ENCODE measurements at places on chromosomes 7 and 10.

GRCh38 chr7:85595750-85596178 lies 408.9 kb upstream of the SEMA3D start:
- no peak for DNase-seq

- no peak for DNase-seq
These were observed 1.0 kb downstream of the LRRTM3 start for GRCh38 chr10:66926841-66927240.

GRCh38 chr10:128526791-128527375 lies 400.7 kb upstream of the MKI67 start:
- DNase-seq, result no peak

DNA sequence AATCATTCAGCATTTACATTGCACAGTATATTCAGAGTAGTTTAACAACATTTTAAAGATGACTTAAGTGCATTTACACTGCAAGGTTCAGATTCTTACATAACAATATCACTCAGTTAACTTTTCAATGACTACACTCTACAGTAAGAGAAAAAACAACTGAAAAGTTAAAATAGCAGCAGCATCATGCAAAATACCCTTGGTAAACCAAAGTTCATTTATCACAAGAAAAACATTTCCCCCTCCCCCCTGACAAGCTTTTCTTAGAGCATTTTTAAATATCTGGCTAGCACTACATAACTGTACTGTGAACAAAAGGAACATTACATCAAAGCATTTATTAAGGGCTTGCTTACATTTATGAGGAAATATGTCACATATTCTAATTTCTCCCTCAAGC lies 179.5 kb upstream of the HGF start:
- no peak for DNase-seq

- no peak for DNase-seq
These were observed 12.8 kb downstream of the UBE2D4 start for GRCh38 chr7:43938892-43939482.

DNA sequence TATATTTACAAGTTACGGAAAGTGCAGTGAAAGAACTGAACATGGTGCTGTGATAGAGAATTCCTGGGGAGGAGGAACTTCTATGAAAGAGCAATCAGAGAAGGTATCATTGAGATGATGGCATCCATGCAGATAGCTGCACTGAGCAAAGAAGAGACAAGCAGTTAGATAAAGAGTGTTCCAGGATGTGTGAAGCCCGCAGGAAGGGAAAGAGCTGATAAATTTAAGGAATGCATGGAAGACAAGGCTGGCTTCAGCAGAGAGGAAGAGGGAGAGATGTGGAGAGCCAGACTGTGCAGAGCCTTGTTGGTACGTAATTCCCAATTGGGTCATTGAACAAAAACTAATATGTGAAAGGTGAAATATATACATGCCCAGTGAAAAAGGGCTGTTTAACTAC lies 538.9 kb downstream of the INHBA start:
- no peak for DNase-seq

- peak; percentile 20 for DNase-seq
These were observed 474.1 kb upstream of the AKR1E2 start for GRCh38 chr10:4351723-4352413.

GRCh38 chr10:121411004-121411403 lies 187.2 kb downstream of the FGFR2 start:
- DNase-seq, result no peak

- no peak for DNase-seq
These were observed 80.6 kb downstream of the ORC5 start for GRCh38 chr7:104127204-104127603.

DNA sequence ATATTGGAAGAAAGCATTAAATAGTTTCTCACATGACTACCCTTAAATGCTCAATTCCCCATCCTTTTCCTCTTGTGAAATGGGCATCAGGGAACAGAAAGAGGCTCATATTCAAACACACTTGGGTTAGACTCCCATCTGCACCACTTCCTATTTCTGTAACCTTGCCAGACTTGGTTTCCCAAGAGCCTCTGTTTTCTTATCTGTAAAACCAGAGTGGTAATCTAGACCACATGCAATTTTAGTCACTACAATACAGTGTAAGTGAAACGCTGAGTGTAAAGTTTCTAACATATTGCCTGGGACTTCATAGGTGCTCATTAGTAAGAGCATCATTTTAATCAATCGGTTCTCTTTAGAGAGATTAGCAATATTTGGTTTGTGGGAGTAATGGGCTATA lies 136.3 kb downstream of the SORCS1 start:
- no peak for DNase-seq

DNA sequence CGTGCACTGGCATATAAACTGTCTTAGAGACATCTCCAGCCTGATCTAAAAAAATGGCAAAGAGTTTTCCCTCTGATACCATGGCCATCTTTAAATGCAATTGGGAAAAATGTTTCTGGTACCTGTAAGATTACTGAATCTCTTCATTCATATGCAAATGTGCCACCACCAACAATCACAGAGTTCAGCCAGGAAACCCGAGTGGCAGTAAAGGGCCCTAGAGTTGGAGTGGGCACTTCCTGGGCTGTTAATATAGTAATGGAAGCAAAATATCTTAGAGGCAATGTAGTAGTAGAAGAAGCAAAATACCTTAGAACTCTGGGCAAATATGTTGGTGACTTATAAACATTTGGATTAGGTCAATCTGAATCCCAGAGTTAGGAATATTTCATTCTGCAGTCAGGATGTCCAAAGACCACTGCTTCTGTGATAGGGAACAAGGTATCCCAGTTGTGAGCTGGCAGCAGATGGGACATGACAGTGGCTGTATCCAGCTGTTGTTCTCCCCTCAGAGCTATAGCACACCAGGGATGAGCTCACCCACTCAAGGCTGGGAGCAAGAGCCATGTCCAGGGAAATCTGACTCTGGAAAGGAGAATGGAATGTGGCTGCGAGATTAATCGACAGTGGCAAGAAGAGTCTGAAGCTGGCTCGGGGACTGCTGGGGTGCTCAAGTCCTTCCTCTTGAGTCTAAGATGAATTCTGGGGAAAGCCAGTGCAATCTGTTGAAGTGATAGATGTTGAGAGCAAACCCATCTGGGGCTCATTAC lies 332.1 kb downstream of the PHTF2 start:
- DNase-seq, result no peak

DNA sequence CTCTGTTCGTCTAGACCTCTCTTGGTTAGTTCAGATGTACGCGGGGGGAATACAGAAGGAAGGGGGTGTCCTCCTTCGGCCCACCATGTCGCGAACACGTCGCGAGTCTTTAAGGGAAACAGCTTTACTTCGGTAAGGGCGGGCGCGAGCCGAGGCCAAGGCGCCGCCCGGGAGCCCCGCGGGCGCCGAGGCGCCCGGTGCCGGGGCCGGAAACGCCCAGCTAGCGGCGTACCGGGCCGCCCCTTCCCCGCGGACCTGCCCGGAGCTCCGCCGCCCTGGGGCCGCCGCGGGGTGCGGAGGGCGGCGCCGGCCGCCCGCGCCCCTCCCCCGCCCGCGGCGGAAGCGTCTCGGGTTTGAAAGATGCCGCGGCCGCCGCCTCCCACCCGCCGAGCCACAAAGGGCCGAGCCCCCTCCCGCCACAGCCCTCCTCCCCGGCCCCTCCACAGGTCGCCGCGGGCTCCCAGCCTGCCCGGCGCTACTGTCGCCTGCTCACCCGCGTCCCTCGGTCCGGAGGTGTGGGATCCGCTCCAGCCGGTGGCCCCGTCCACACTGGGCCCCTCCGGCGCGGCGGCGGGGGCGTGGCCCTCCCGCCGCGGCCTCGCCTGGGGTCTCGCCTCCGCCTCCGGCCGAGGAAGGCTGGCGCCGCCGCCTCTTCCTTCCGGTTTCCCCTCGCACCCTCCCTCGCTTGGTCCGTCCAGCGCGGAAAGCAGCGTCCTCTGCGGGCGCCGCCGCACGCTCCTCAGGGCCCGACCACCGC lies at the start of gene KBTBD2:
Gene KBTBD2, minus strand, starts transcription at position 718 of the 757 bp plus-strand sequence. CDS start 12,156 bp downstream, outside the sequence.
- peak; percentile 91 for DNase-seq

DNA sequence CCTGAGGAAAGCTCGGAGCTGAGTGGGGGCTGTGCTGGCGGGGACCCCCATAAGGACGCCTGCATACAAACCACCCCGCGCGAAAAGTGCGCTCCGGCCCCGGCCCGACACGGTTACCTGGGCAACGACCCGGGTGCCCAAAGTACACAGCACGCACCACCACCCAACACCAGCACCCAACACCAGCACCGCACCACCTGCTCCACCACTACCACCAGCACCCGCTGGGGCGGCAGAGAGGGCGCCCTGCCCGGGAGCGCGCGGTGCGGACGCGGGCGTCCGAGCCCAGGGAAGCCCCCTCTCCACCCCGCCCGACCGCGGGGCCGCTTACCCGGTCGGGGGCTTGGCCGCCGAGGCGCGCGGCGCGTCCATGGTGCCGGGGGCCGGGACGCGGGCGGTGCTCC lies 345 bp downstream of the COBL start:
- DNase-seq, result no peak

DNA sequence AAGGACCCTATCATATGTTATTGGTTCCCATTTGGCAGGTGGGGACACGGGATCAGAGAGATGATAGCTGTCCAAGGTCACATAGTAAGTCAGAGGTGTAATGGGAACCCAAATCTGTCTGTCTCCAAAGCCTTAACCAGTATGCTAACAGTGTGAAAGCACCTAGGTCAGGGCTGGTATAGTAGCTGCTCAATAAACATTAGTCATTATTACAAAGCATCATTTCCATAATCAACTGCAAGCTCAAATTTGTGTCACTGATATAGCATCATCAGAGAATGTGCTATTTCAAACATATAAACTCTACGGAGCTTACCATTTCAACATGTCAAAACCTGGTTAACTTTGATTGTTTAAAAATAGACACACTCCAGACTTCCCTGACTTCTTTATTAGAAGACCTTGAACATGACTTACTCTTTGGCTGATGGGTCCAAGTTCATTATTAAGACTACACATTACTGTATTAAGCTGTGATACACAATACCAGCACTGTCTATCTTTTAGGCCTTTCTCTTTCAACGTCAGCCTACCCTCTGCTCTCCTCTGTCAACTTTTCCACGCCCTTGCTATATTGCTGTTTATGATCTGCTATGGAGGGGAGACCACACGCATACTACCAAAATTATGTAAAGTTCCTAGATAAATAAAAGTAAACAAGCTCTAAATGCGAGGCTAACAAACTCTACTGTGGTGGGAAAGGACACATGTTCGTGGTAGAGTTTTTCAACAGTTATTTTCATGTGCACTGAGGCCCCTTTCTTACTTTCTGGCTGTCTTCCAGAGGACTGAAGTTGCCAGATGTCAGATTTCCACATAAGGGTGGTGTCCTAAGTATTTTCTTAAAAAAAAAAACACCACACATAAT lies 33.6 kb downstream of the DNMBP start:
- no peak for DNase-seq

DNA sequence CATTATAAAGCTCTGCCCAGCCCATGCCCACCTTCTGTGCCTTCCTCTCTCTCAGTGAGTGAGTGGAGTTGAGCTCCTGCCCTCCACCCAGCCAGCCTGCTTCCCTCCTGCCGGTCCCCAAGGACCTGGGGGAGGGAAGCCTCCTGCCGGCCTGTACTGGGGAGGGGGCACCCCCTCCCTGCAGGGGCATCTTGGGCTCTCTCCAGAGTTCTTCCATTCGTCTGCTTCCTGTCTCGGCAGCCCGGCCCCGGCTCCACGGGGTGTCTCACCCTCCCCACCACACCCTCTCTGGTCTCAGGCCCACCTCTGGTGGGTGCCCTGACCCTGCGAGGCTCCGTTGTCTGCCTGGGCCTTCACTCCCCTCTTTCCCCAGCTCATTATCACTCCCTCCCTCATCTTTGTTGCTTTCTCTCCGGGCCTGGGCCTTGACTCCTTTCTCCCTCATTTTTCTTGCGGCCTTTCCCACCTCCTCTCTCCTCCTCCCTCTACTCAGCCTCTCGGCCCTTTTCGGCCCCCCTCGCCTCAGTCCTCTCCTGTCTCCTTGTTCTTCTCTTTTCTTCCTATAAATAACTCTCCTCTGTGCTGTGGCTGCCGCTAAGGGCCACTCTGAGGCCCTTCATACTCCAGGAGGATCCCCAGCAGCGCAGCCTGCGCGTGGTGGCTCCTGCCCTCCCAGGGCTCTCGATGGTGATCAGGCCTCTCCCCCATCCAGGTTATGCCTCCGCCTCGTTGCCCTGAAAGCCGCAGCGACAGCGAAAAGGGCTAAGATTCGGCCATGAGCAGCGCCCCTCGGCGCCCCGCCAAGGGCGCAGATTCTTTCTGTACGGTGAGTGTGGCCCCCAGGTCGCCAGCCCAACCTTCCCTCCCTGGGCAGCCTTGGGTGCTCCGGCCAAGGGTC lies 2.1 kb downstream of the SLC4A2 start:
- DNase-seq, result no peak

DNA sequence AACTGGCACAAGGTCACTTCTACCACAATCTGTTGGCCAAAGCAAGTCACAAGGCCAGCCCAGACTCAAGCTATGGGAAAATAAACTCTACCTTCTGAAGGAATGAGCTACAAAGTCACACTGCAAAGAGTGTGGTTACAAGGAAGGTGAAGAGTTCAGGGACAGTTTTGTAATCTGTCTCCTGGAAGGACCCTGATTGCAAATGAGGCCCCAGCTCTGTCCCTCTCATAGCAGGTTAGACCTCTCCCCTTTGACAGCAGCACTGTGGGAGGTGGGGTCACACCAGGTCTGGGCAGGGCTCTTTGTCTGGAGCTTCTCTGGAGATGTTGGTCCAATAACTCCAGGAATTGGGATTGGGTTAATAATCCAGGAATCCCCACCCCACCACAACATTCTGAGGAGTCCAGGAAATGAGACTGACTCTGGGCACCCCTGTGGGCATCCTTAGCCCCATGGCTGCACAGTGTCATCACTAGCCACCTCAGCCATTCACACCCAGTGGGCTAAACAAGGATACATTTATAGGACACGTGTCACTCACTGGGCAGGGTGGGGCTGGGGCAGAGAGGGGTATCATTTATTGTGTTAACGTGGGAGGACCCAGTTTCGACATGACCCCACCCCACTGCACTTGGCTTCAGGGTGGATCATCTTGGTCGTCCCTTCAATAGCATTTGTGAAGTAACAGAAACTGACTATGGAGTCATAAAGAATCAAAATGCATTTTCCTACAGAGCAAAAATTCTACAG lies 23.7 kb upstream of the C10orf105 start:
- no peak for DNase-seq

GRCh38 chr7:149081914-149082313 lies 8.6 kb downstream of the ZNF786 start:
- DNase-seq, result no peak
